B cell (primary cell): ENCODE measurements at places on chromosomes 4 and X.

- DNase-seq: no peak
Measured at GRCh38 chr4:142944565-142944964, 98.5 kb upstream of the INPP4B start.

- DNase-seq: no peak
Measured at GRCh38 chr4:146158036-146158745, 17.3 kb upstream of the LSM6 start.

DNA sequence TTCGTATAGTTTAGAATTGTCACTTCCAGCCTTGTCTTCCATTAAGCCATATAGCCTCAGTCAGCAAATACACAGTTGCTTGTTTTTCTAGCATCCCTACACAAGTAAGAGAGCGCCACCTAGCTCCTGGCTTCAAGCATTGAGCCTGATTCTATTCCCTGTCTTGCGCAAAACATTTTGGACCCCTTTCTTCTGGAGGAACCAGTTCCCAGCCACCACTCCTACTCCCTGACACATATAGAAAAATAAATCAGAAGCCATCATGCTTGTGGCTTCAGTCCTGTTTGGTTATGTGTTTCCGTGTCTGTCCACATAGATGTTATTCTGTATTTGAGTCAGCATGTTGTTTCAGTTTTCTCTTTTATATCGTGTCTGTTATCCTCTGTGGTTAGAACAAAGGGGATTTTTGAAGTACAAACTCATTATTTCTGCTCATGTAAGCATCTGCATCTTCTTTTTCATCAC lies 59.9 kb downstream of the GK start:
- DNase-seq: peak; percentile 18

GRCh38 chr4:168667376-168667775 lies 170.5 kb downstream of the PALLD start:
- DNase-seq: no peak

GRCh38 chr4:38765382-38765781 lies 17.4 kb downstream of the TLR10 start:
- no peak for DNase-seq
